ENCODE measurements at places on chromosomes 3 and 15. TPM values are rescaled to one million over a fixed set of nuclear protein-coding genes. Genes with fewer than 3 reads are reported as not detected.

RAB27A gene
- total RNA-seq, result 7.1 TPM

FBXW12 gene
- total RNA-seq, result not detected

BCHE gene
- 0.81 TPM for total RNA-seq

ITIH3 gene
- 0.78 TPM for total RNA-seq

CYP8B1 gene
- not detected for total RNA-seq

RAB6B gene
- total RNA-seq, result 42.4 TPM
